ENCODE measurements at places on chromosomes 6 and 20.

DNA sequence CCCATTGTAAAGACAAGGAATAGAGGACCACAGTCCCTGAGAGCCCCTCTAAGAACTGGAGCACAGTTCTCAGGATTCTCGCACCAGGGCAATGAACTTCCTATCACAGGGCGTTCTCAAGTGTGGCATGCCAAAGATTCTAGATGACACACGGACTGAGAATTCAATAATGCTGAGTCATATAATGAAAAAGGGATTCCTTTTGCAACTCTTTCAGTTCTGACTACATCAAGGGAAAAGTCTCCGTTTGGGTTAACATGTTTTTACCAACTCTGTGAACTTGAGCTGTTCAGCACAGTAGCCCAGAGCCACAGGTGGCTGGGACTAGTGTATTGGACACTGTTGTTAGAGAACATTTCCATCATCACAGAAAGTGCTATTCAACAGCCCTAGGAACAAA lies 3.4 kb downstream of the MED20 start:
- peak; percentile 94 for DNase-seq

GRCh38 chr6:56618050-56618449 lies 24.6 kb downstream of the DST start:
- DNase-seq, result no peak

GRCh38 chr6:18577491-18577890 lies 190.3 kb downstream of the RNF144B start:
- DNase-seq, result no peak

GRCh38 chr6:144190080-144190479 lies 39.8 kb downstream of the STX11 start:
- no peak for DNase-seq

- peak; percentile 78 for DNase-seq
These were observed 3.7 kb upstream of the SYNDIG1 start for GRCh38 chr20:24465730-24466129.

DNA sequence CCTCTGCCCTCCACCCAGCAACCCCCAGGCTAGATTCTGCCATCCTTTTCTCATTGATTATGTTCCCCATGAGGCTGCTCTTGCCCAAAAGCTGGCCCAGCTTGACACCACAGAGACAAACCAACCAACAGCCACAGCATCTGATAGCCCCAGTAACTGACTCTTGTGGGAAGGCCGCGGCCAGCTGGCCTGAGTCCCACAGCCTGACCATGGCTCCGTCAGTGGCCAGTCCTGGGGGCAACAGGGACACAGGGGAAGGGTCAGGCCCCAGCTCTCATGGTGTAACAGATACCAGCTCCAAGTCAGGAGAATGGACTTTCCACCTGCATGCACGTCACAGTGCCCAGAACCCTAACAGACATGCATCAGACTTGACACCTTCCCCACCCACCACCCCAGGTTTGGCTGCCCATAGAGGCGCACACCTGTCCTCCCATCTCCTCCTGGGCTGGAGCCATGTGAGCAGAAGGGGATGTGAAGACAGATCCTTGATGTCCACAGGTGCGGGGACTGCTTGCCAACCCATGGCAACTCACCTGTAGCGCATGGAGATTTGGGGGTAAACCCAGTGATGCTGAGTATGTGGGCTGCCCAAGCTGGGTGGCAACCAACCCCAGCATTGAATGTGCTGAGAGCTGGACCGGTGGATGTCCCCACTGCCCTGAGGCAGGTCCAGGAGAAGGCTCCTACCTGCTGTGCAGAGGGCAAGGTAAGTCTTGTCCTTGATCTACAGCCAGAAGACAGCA lies 18.8 kb downstream of the RIPOR3 start:
- no peak for DNase-seq

DNA sequence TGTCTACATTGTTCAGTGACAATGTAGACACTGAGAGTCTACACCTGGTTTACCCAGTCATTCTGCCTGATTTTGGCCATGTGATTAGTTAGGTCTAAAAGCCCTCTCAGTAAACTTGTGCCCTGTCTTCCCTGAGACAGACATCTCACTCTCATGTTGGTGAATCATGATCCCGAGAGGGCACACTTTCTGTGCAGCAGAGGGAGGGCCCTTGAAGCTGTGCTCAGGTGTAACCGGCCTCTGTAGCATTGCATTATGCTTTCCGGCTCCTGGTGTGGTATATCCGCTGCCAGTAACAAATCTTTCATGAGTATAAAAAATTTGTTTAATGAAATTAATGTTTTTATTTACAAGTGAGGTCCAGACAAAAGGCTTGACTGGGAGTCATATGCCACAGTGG lies 85.0 kb downstream of the RALGAPA2 start:
- DNase-seq, result no peak

- peak; percentile 75 for DNase-seq
These were observed 121.6 kb downstream of the ISM1 start for GRCh38 chr20:13342469-13343242.

- peak; percentile 28 for DNase-seq
These were observed 70.3 kb downstream of the FAM83B start for GRCh38 chr6:54916858-54917257.

- no peak for DNase-seq
These were observed 28.9 kb downstream of the TBC1D7 start for GRCh38 chr6:13299403-13299821.

DNA sequence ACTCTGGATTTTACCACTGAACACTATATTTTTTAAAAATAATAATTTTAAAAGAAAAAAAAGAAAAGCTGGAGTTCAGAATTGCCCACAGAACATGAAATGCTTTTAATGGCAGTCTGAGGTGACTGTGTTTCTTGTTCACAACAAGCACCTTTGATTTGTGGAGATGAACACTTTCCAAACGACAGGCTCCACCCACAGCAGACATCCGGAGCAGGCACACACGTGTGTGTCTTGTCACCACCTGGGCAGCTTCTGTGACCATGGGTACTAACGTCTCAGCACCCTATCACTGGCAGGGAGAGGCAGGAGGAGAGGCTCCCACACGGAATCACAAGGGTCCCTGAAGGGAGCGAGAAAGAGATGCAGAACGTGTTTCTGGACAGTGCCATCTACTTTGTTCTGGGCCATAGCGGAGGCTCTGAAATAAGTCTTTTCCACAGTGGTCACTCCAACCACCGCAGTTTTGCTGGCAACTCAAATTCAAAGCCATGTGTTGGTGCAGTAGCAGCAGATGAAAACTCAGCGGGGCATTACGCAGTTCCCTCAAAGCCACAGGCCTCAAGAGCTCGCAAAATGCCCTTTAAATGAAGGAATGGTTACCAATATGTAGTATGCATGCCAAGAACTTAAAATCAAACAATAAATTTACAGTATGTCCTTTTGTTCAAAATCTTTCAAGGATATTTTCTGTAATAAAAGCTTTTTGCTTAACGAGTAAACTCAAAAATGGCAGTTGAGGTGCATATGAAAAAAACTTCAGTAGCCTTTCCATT lies 242.2 kb downstream of the FOXC1 start:
- DNase-seq, result no peak

DNA sequence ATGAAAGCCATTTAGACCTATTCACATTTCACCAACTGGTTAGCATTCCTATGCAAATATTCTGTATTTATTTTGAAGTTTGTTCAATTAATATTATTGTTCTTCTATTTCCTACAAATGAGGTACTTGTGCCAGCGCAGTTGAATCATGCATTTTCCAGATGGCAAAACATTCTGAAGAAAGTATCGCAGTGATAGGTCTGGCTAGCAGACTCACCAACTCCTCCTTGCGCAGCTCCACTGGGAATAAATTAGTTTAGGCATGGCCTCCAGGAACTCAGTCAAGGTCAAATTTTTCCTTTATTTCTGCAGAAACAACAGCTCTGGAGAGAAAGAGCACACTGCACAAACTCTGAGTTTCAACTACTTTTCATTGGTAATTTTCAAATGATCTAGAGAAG lies 437.7 kb downstream of the COL12A1 start:
- peak; percentile 51 for DNase-seq

DNA sequence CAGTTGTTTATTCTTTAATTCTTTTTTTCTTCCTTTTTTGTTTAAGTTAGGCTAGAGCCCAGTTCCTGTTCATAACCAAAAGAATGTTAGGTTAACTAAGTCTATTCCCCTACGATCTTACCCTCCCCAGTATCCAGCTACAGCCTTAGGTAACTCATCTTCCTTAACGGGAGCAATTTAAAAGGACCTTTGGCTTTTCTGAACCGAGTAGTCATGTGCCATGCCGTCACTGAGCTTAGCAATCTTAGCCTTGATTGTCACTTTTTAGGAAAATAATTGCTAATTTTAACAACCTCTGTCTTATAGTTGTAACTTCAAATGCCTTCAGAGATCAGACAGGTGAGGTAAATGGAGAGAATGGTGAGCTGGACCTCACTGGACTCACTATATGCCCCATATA lies 6.2 kb downstream of the METTL24 start:
- no peak for DNase-seq

- DNase-seq, result no peak
These were observed 117.2 kb upstream of the CD93 start for GRCh38 chr20:23203310-23203709.

DNA sequence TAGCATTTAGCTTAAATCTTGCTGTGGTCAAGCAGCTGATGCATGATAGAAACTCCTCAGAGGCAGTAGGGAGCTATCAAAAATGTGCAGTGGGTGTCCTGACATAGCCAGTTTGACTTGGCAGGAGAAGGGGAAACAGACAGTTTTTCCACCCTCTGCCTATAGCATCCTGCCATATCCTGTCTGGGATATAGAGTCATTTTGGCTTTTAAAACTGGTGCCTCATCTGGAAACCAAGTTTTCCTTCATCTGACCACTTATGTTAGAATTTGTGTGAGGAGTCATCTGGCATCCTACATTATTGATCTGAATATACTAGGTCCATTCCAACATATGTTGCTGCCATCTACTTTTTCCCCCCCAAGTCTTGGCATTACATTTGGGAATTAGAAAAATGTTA lies 284.1 kb downstream of the CD109 start:
- DNase-seq, result peak; percentile 14

DNA sequence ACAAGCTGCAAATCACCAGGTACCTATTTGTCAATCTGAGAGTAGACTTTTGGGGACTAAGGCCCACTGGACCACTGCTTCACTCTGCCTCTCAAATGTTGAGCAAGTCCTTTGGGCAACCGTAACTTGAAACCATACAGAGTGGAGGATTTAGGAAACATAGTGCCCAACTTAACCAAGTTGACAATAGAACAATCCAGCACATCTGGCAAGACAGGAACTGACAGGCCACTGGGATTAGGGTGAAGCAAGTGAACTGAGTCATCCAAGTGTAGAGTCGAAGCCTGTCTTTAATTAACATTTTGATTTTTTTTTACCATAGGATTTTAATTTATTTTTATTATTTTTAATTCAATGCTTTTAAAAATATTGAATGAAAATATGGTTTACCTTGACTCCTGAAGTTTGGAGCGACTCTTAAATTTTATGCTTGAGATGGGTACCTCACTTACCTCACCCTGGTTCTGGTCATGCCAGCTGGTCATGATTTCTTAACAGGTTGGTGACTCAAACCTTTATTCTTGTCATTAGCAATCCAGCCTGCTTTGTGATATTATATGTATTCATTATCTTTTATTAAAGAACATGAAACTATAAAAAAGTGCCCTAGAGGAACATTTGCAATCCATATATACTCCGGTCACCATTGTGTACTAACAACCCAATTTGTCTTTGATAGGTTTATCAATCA lies 312.1 kb upstream of the DEFB112 start:
- DNase-seq, result peak; percentile 4

GRCh38 chr6:144809120-144809519 lies 524.0 kb downstream of the UTRN start:
- peak; percentile 42 for DNase-seq

DNA sequence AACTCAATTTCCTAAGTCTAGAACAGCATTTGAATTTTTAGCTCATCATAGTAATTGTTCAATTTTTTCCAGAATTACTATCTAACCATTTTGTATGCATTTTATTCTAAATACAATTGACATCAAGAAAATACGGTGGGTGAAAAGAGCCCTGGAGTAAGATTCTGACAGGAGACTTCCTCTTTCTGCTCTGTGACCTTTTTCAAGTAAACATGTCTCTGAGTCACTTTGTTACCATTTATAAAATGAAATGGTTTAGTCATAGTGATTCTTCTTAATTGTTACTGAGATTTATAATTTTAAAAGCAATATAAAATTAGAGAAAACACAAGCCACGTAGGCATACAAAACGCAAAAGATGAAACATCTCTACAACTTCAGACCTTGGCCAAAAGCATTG lies 80.2 kb downstream of the PLCB1 start:
- DNase-seq, result no peak

GRCh38 chr6:144351379-144352127 lies 66.4 kb downstream of the UTRN start:
- DNase-seq, result no peak

DNA sequence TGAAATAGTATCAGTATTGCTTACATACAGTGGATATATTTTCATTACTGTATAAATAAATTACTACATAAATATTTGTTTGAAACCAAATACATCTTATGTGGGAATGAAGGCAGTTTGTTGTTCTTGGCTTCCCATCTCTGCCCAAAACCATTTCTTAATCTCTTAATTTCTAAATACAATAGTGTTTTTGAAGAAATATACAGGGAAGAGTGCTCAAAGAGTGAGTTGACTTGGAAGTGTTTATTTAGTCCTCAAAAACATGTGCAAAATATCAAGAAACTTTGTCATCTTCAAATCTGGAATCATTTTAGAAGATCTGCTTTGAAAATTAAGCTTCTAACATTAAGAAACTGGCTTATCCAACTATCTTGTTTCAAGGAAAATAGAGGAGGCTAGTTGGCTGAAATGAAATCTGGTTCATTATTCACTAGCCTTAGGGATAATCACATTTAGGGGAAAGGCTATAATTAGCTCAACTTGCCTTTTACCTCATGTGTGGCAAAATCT lies 259.8 kb upstream of the FLRT3 start:
- no peak for DNase-seq

GRCh38 chr6:73537677-73538076 lies 16.8 kb upstream of the EEF1A1 start:
- no peak for DNase-seq

- DNase-seq, result no peak
These were observed 2.1 kb downstream of the EGFL8 start for GRCh38 chr6:32166411-32167061.

- no peak for DNase-seq
These were observed 117.0 kb upstream of the KCNG1 start for GRCh38 chr20:51139891-51140290.

DNA sequence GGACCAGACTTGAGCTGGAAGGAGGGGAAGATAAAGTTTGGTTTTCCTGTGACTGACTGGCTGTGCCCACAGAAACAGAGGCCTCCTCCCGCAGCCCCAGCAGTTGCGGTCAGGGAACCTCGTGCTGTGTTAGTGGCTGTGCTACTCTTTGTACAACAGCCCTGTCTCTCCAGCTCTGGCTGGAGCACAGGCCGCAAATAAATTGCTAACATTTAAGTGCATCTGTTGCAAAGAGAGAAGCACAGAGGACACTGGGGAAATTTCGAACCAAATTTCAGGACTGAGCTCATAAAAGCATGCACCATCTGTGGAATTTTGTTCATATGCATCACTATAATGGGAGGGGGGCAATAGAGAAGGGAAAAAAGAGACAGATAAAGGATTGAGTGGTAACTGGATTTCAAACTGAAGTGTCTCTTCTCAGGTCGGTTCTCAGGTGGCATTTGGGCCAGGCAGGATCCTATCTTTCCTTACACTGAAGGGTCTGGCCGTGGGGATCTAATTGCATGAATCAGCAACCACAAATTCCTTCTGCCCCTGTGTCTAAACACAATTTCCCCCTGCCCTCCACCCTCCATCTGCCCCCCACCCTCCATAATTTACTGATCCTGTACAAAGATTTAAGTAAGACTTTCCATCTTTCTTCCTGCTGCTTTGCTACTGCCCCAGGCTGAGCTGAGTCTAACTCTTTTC lies 88.9 kb upstream of the ATXN1 start:
- no peak for DNase-seq

Measured in AG10803 (cell line).